ENCODE measurements at places on chromosomes 11 and 22.

DNA sequence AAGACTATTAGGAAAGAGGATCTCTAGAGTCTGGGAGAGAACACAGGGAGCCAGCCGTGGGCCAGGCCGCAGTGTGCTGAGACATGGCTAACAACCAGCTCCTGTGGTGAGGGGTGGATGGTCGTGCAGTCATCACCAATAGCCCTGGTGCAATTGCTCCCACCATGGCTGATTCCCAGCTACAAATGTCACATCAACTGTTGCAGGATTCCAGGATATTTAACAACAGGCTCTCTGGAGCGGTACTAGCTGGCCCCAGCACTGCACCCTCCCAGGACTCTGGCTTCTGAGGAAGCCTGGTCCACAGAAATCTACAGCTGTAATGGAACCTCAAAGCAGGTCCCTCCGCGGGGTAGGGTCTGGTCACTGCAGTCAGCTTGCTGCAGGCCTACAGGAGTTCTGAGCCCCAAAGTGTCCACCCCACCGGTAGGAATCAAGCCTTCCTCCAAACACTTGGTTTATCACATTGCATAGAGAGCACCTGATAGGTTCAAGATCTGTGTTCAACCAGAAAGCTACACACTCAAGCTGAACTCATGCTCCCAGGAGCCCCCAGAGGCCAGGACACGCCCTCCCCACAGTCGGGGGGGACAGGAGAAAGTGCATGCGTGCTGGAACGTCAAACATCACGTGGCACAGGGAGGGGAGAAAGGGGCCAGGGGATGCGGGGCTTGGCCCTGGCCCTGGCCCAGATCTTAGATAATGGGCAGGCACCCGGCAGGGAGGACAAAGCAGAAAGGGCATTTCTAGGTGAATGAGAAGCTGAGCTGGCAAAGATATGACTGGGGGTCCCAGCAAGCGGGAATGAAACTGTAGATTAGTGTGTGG lies 609.0 kb downstream of the TBC1D22A start:
- DNase-seq, result no peak

- DNase-seq, result no peak
These were observed 74.5 kb upstream of the PICALM start for GRCh38 chr11:86143087-86144030.

DNA sequence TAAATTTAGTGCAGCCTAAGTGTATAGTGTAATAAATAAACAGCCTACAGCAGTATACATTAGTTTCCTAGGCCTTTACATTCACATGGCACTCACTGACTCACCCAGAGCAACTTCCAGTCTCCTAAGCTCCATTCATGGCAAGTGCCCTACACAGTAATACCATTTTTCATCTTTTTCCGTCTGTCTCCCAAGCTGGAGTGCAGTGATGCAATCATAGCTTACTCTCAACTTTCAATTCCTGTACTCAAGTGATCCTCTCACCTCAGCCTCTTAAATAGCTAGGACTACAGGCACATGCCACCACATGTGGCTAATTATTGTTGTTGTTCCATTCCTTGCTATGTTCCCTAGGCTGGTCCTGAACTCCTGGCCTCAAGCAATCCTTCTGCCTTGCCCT lies 54.4 kb downstream of the FCHSD2 start:
- DNase-seq, result no peak

DNA sequence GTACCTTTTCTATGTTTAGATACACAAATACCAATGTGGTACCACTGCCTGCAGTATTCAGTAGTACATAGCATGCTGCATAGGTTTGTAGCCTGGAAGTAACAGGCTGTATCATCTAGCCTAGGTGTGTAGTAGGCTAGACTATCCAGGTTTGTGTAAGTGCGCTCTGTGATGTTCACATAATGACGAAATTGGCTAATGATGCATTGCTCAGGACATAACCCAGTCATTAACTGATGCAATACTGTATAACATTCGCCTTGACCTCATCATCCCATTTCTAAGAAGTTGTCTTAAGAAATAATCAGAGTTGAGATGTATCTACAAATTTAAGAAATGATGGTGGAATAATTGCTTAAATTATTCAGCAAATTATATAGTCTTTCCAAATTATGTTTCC lies 116.0 kb upstream of the TIMP3 start:
- DNase-seq, result no peak

GRCh38 chr11:3234846-3235245 lies 2.6 kb upstream of the MRGPRE start:
- DNase-seq, result no peak

DNA sequence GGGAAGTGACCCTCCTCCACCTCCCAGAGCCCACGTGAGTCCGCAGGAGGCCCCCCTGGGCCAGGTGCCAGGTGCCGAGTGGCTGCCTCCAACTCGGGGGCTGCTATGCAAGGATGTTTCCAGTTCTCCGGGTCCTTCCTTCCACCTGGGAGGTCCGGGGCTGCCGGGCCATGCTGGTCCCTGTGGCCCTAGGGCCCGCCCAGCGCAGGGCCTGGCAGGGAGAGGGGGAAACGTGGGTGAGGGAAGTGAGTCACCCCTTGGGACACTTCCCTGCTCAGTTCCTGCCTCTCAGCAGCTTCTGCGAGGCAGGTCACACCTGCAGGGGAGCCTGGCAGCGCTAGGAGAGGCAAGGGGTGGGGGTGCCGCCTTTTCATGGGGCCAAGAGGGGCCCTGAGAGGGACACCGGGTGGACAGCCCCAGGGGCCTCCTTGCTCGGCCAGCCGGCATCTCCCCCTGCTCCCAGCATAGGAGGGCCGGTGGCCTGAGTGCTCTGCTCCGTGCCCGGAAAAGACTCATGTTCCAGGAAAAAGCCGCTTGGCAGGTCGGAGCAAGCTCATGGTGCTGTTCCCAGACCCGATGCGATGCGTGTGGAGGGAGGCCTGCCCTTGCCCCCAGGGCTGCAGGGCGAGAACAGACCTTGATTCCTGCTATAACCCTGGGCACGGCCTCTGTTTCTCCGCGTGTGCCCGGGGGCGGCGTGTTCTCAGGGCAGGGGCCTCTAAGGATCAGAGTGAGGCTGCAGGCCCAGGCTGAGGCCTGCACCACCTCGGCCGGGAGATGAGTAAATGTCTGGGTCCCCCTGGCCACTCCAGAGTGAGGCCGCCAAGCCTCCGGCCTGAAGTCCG lies 30.3 kb upstream of the WNT7B start:
- DNase-seq, result no peak

DNA sequence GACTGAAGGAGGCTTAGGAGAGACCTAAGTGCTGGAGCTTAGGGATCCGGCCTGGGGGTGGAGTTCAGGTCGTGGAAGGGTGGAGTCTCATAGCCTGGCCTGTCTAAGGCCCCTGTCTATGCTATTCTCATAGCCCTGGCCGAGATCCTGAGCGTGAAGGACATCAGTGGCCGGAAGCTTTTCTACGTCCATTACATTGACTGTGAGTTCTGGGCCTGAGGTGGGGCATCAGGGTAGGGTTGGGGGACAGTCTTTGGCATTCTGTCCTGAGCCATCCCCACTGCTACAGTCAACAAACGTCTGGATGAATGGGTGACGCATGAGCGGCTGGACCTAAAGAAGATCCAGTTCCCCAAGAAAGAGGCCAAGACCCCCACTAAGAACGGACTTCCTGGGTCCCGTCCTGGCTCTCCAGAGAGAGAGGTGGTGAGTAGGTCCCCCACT lies 603 bp downstream of the KAT5 start:
- DNase-seq, result no peak

Measured in germinal center (tissue), 1 donor.